ENCODE measurements at places on chromosomes 7 and 10.

- DNase-seq: no peak
Observed at GRCh38 chr10:45386657-45387056, 12.6 kb downstream of the ALOX5 start.

- no peak for DNase-seq
Observed at GRCh38 chr10:92845921-92846320, 2.4 kb upstream of the EXOC6 start.

GRCh38 chr10:30743586-30743985 lies 114.0 kb upstream of the LYZL2 start:
- DNase-seq: no peak

- no peak for DNase-seq
Observed at GRCh38 chr7:111140091-111140865, 49.4 kb downstream of the LRRN3 start.

DNA sequence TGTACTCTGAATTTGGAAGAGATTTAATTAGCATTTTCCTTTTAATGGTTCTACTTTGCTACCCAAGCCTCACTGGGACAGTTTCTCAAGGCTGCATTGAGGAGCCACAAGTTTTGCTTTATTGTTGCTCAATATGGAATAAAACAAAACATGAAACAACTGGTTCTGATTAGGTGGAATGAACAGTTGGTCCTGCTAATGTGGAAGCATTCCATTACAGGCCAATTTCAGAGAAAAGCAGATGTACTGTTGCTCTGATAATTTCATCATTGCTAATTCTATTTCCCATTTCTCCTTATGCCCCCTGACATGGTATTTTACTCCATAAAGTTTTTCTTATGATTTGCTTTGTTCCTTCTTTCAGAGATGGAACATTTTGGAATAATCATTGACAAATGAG lies 66.0 kb upstream of the PAPSS2 start:
- DNase-seq: no peak

- DNase-seq: no peak
Observed at GRCh38 chr7:51067757-51068156, 248.9 kb downstream of the COBL start.

DNA sequence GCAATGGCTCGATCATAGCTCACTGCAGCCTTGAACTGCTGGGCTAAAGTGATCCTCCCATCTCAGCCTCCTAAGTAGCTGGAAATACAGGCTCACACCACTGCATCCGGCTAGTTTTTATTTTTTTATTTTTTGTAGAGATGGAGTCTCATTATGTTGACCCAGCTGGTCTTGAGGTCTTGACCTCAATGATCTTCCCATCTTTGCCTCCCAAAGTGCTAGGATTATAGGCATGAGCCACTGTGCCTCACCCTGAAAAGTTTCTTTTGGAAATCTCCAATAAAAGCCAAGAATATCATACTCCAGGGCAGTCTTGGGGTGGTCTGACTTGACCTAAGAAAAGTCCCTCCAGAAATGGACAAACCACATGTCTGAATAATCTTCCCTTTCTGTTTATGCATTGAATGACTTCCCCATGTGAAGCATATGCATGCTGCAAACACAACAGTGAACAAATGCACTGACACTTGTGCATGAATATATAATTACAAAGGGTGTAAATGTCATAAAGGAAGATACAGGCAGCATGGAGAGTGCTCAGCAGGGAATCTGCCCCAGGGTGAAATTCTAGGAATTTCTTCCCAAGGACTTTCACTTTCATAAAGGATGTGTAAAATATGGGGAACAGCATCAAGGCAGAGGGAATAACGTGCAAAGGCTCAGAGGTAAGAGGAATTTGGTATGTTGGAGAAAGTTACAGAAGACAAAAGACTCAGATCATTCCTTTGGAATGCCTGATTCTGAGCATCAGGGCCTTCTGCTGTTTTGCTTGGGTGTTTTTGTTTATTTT lies 142.4 kb upstream of the LYZL1 start:
- DNase-seq: no peak

DNA sequence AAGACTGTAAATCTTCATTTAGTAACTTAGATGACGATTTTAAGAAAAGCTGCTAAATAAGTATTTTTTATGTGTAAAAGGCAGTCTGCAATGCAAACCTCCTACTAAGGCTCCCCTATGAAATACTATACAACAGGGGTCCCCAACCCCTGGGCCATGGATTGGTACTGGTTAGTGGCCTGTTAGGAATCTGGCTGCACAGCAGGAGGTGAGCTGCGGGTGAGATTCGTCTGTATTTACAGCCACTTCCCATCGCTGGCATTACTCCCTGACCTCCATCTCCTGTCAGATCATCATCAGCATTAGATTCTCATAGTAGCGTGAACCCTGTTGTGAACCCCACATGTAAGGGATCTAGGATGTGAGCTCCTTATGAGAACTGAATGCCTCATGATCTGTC lies 580.4 kb downstream of the MAGI2 start:
- no peak for DNase-seq

GRCh38 chr7:80719261-80719660 lies 80.8 kb downstream of the CD36 start:
- peak; percentile 12 for DNase-seq

DNA sequence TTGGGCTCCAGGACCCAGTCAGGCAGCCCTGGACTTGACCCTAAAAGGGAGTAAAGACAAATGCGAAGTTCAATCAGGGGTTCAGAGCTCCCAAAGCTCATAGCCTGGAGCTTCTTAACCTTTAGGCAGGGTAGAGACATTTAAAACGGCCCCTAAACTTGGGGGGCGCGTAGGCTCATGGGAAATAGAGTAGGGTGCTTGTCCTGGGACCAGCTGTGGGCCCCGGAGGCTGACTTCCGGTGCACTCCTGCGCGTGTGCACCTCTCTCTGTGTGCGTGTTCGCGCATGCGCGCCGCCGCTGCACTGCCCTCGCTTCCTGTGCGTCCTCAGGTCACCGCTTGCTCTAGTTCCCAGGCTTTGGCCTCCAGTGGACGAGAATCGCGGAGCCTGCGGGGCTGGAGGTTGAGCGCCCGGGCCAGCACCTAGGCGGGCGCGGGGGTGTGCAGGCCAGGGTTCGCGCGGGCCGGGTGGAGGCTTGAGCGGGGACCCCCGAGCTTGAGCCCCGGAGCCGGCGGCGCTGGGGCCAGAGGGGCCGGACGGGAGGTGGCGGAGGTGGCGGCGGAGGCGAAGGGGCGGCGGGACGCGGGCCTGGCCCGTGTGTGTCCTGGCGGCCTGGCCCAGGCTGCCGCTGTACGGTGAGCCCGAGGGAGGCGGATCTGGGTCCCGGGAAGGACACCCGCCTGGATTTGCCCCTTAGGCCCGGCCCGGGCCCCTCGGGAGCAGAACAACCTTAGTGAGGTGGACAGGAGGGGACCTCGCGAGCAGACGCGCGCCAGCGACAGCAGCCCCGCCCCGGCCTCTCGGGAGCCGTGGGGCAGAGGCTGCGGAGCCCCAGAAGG lies at the start of gene RBAK:
RBAK (plus strand) TSS at position 303 of the 839 bp plus-strand sequence. CDS start 2,217 bp downstream, outside the sequence.
- DNase-seq: peak; percentile 73

- DNase-seq: peak; percentile 34
Observed at GRCh38 chr7:112723416-112723815, 66.8 kb downstream of the TMEM168 start.

DNA sequence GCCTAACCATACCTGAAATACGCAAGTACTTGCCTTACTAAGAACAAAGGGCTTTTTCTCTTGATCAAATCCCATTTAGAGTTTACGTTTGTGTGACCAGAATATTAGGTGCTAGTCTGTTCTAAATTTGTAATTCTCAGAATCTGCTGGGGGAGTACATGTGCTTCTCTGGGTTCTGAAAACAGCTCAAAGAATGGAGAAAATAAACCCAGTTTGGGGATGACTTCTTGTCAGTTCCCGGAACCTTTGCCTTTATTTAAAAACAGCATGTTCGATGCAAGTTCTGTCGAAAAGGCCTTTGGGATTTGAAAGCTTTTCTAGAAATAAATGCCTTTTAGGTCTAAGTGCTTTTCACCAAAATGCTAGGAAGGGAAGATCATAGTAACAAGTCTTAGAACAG lies 147.0 kb downstream of the ARID5B start:
- DNase-seq: no peak

- DNase-seq: no peak
Observed at GRCh38 chr10:103816431-103816830, 38.9 kb downstream of the SH3PXD2A start.

Measured in epithelial cell of prostate (primary cell).